ENCODE measurements at places on chromosomes 11 and 22. TPM values are rescaled to one million over a fixed set of nuclear protein-coding genes. Genes with fewer than 3 reads are reported as not detected.

DNA sequence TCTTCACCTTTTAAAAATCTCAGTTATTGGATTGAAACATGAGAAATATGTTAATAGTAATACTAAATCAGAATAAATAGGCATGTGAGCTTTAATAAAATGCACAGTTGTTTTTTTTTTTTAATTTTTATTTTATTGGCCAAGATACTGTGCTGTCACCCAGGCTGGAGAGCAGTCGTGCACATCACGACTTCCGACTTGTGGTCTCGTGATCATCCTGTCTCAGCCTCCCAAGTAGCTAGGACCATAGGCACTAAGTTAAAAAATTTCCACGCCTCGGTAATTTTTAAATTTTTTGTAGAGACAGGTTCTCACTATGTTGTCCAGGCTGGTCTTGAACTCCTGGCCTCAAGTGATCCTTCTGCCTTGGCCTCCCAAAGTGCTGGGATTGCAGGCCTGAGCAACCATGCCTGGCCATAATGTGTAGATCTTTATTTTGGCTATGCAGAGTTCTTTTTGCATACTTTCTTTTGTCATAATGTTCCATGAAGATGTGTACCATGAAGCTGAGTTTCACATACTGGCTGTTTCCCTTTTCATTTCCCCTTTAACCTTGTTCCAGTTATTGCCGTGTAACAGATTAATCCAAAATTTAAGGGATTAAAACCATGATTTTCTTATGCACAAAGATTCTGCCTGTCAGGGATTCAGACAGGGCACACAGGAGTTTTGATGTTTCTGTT lies 16.0 kb downstream of the CAPRIN1 start:
- DNase-seq: no peak

Gene OR52I1
- total RNA-seq: 0.27 TPM

Gene PDGFD
- 0.49 TPM for total RNA-seq

- no peak for DNase-seq
Measured at GRCh38 chr11:95365348-95365747, 134.3 kb upstream of the SESN3 start.

DNA sequence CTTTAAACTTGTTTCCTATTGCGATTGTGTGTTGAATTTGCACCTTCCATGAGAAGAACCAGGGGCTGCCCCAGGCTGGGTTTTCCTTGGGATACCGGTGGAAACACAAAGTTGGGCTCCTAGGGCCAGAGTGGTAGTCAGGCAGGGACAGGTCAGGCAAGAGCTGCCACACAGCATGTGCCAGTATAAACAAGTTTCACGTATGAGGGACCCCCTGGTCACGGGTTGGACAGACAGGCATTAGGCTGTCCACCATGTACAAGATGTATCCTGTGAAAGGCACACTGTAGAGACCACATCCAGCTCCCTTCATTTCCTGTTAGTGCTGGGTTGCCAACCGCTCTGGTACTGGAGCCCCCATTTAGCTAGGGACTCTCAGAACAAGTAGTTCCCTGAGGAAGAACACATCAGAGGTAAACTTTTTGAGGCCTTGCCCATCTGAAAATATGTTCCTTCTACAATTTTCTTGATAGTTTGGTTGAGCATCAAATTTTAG lies 8.8 kb downstream of the UPB1 start:
- DNase-seq: no peak

GRCh38 chr22:42610186-42610585 lies 4.5 kb downstream of the POLDIP3 start:
- no peak for DNase-seq

GRCh38 chr11:69915501-69916250 lies 96.5 kb upstream of the FGF3 start:
- peak; percentile 92 for DNase-seq

Gene GPR137
- 52.5 TPM for total RNA-seq

DNA sequence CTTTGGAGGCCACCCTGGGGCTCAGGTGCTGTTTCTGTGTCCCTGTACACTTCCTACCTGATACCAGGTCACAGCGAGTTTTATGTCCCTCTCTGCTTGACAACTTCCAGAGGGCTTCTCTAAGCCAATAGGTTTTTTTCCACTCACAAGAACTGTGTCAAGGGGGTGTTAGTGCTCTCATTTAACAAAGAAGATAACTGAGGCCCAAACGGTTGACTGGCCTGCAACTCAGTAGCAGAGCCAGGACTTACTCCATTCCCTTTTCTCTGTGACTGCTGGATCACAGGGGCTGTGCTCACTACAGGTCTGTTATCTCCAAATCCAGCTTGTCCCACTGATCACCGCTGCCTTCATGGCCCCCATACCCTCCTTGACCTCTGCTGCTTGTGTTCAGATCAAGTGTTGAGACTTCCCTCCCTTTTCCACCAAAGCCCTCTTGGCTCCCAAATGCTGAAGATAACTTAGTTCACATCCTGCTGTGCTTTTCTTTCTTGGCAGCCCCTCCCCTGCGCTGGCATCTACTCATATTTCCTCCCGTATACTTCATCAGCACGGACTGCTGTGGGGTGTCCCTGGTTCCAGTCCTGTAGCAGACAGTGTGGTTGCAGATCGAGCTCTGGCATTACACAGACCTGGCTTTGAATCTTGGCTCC lies 41.3 kb downstream of the POU2F3 start:
- no peak for DNase-seq

Gene E2F8
- 0.34 TPM for total RNA-seq

- DNase-seq: peak; percentile 11
Measured at GRCh38 chr11:1768141-1768469, 4.4 kb upstream of the CTSD start.

Measured in glutamatergic neuron (in vitro differentiated cells).